T-helper 17 cell (primary cell): ENCODE measurements at places on chromosomes 2 and 18.
A peak's percentile ranks its signal among the peaks of the same experiment; 100 is the strongest.

DNA sequence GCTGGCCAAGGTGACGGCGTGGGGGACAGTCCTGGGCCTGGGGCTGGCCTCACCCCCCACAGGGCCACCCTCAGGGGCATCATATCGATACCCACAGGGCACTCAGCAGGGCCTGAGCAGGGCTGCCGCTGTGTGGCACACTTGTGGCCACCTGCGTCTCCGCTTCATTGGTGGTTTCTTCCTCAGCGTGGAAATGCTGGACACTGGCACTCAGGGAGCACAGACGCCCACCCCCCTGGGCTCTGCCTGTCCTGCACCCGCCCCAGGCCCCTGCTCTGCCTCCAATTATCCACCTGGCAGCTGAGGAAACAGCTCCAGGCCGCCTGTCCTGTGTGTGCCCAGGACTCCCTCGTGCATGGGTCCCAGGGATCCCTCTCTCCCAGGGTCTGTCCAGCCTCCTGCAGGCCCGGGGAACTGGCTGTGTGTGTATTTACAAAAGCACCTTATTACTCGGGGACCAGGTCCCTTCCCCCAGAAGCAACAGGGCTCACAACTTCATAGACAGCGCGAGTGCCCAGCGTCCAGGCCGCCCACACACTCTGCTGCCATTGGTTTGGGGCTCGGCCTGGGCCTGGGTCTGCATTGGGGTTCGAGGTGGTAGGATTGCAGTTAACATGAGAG, 13.1 kb downstream of the CROCC2 start:
- H3K27ac ChIP-seq, result no peak overlapping the region
- no peak overlapping the region for H3K4me3 ChIP-seq
- no peaks in the 10 kb centered on the region for H3K36me3 ChIP-seq

DNA sequence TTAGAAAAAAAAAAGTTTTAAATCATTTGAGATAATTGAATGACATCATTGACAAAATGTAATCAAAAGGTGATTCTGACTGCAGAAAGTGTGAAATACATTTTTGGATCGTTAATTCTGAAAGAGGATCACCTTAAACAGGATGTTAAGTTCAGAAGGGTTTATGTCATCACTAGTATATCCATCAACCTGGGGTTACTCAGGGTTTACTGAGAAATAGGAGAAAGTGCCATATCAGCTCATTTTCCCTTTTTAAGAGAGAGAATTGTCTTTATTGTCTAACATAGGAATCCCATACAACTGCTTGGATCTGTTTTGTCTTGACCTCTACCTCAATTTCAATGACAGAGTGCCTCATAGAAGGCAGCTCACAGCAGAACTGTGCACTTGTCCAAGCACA, 466.1 kb upstream of the LINC00305 start:
- no peaks in the 10 kb centered on the region for H3K27me3 ChIP-seq
- H3K36me3 ChIP-seq, result no peaks in the 10 kb centered on the region
- H3K4me3 ChIP-seq, result no peak overlapping the region

DNA sequence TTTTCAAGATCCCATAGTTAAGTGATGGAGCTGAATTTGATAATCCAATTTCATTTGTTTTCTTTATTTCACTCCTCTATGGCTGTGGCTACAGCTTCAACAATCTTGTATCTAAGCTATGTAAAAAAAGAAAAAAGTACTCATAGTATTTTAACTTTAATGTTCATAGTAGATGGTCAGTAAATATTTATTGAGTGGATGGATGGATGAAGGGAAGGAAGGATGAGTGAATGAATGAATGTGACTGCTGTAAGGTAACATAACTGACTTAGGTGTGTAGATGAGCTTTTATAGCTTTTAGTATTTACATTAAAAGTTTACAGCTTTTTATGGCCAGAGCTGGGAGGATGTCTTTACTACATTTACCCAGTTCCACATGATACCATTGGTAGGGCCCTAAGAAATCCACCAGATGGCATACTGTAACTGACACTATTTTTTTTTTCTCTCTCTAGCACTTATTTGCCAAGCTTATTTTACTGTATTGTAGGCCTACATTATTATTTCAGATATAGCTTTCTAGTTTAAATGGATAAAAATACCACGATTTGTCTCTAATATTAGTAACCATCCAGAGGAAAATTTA, 13.4 kb upstream of the HRH4 start:
- H3K4me1 ChIP-seq, result peaks cover 5% of the 10 kb centered on the region
- no peak overlapping the region for H3K27ac ChIP-seq
- H3K27me3 ChIP-seq, result no peaks in the 10 kb centered on the region
- DNase-seq, result no peak

DNA sequence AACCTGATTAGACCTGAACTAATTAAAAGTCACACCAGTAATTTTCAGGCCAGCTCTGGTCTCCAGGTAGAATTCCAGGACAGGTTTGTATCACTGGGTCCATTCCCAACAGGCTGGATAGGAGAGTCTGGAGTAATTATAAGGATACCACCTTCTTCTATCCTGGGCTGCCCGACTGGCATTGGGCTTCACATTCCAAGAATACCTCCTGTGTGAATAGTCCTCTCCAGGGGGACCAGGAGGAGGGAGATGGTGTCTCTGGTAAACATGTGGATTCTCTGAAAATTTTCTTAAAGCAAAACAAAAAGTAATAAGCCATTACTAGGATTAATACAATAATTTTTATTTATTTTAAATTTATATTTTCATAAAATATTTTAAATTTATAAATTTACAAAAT, 17.3 kb downstream of the DUSP11 start:
- peaks cover 8% of the 10 kb centered on the region for H3K36me3 ChIP-seq
- no peaks in the 10 kb centered on the region for H3K27me3 ChIP-seq
- peaks cover 10% of the 10 kb centered on the region for H3K4me1 ChIP-seq
- DNase-seq, result no peak
- no peak overlapping the region for H3K4me3 ChIP-seq

GRCh38 chr2:134665727-134666506, 52.9 kb downstream of the TMEM163 start:
- peak overlapping the region; percentile 70 for H3K4me3 ChIP-seq
- peaks cover 64% of the 10 kb centered on the region for H3K4me1 ChIP-seq
- H3K36me3 ChIP-seq, result peaks cover 2% of the 10 kb centered on the region
- H3K27ac ChIP-seq, result peak overlapping the region; percentile 99
- no peaks in the 10 kb centered on the region for H3K27me3 ChIP-seq

DNA sequence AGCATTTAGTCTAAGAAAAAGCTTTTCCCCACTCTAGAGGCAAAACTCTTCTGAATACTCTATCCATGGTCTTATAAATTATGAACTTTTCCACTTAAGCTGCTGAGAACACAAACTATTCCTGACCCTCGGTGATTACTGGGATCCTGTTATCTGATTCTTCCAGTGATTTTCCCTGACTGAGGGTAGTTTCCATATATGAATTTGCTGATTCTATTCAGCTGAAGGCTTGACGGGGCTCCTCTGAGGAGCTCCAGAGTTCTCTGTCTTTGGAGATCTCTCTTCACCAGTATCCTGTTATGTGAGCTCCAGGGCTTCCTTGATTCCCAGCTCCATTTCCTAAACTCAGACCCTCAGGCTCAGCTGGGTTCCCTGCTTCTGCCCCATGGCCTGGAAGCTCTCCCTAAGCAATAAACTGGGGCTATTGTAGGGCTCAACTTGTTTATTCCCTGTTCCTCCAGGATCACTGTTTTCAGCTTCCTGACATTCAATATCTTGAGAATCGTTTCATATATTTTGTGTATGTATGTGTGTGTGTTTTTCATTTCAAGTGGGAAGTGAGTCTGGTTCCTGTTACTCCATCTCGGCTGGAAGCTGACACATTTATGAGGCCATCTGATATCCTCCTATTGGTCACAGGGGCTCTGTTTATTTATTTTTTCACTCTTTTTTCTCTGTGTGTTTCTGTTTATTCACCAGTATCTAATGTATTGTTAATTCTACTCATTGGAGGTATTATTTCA, 78.2 kb downstream of the ARHGAP28 start:
- H3K36me3 ChIP-seq, result no peaks in the 10 kb centered on the region
- H3K4me3 ChIP-seq, result no peak overlapping the region
- no peaks in the 10 kb centered on the region for H3K27me3 ChIP-seq
- no peak overlapping the region for H3K27ac ChIP-seq
- no peaks in the 10 kb centered on the region for H3K4me1 ChIP-seq

GRCh38 chr18:68588169-68588568, 126.7 kb downstream of the TMX3 start:
- no peaks in the 10 kb centered on the region for H3K4me1 ChIP-seq
- no peak overlapping the region for H3K4me3 ChIP-seq
- H3K27ac ChIP-seq, result no peak overlapping the region
- no peak for DNase-seq
- no peaks in the 10 kb centered on the region for H3K36me3 ChIP-seq

DNA sequence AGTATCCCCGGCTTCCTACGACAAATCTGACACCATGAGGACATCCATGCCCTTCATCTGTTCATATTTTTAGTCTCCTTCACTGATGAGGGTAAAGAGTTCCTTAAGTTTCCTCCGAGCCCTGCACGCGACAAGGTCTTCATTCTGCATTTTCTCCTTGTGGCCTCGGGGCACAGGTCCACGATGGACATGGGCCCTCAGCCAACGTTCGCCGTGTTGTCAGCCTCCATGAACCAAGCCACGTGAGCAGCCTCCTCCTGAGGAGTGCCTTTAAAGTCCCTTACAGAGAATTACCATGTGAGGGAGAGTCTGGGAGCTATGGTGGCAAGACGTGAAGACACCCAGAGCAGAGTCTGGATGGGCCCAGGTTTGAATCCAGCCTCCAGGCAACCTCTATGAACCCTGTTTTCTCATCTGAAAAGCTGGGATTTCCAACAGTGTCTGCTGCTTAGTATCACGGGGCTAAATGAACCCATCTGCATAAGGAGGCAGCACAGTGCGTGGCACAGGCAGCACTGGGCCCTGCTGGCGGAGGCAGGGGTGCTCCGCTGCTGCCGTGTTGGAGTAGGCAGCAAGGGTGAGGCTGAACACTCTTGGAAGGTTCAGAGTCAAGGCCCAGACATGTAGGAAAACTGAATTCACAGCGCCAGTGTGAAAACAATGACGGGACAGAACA, 54.1 kb downstream of the EIPR1 start:
- H3K36me3 ChIP-seq, result peaks cover 4% of the 10 kb centered on the region
- DNase-seq, result no peak
- H3K4me1 ChIP-seq, result peaks cover 6% of the 10 kb centered on the region
- H3K27me3 ChIP-seq, result no peaks in the 10 kb centered on the region
- H3K4me3 ChIP-seq, result no peak overlapping the region

DNA sequence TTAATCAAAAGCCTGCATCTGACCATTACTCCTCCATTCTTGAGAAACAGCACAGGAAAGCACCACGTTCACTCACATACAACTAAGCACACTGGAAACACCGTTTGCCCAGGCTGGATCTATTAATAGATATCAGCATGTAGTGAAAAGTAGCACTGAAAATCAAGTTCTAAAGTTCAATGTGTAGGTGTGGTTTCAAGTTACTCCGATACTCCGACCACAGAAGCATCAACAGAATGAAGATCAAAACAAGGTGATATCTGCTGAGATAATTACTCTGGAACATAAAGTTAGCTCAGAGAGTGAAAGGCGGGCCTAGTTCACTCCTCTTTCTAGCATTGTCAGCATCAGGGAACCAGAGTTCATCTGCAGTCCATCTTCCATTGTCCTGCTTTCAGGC, 1367.4 kb upstream of the ACVR2A start:
- H3K36me3 ChIP-seq, result no peaks in the 10 kb centered on the region
- H3K4me1 ChIP-seq, result no peaks in the 10 kb centered on the region
- no peak overlapping the region for H3K4me3 ChIP-seq
- no peak overlapping the region for H3K27ac ChIP-seq
- DNase-seq, result no peak
- H3K27me3 ChIP-seq, result no peaks in the 10 kb centered on the region

DNA sequence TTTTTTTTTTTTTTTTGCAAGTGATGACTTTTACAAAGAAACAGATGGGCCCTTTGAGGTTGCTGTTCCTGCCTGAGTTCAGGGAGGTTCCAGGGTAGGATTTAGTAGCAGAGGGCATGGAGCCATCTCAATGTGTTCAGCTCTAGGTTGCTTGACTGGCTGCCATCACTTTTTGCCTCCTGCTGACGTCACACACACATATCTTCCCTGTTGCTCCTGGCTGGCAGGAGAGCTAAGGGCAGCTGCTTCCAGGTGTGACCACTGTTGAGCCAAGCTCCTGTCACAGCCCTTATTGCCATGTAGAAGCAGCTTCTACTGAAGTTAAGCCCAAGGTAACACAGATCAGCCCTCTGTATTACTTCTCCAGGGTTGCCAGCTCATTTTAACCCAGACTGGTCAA, 394.2 kb upstream of the SPRED2 start:
- H3K4me1 ChIP-seq, result no peaks in the 10 kb centered on the region
- peaks cover 13% of the 10 kb centered on the region for H3K27me3 ChIP-seq
- no peaks in the 10 kb centered on the region for H3K36me3 ChIP-seq
- no peak overlapping the region for H3K27ac ChIP-seq
- no peak for DNase-seq
- H3K4me3 ChIP-seq, result no peak overlapping the region

DNA sequence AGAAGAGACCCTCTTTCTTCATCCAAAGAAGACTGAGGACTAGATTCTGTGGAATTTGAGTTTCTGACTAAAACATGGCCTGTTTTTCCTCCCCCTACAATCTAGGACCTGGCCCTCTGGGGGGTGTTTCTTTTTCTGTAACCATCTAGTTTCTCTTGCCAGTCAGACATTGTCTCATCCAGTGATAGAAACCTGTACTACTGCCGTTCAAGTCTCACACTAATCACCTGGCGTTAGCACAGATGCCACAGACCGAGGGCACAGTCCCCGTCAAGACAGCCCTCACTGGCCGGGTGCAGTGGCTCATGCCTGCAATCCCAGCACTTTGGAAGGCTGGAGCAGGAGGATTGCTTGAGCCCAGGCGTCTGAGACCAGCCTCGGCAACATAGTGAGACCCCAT, 126.9 kb upstream of the NDUFV2 start:
- peaks cover 2% of the 10 kb centered on the region for H3K4me1 ChIP-seq
- H3K36me3 ChIP-seq, result no peaks in the 10 kb centered on the region
- peaks cover 8% of the 10 kb centered on the region for H3K27me3 ChIP-seq
- H3K4me3 ChIP-seq, result no peak overlapping the region
- no peak for DNase-seq
- H3K27ac ChIP-seq, result no peak overlapping the region

DNA sequence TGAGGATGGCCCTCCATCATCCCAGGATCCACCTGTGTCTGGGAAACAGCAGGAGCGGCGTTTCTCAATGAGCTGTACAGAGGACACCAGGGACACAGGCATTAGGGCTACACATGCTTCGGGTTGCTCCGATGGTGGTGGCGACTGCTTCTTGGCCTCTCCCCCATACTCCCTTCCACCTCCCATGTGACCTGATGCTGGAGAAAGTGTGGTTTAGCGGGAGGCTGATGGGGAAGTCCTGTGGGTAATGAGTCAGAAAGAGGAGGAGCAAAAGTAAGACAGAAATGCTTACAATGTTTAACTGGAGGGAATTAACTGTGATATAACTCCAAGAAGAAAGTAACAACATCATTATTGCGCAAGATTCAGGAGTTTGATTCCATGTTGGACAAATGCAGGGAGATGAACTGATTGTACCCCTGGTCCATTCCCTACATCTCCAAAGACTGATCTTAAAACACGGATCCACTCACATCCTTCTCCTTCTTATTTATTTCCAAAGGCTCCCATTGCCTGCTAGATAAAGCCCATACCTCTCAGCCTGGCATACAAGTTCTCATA, 186.6 kb downstream of the NRP2 start:
- H3K27me3 ChIP-seq, result peaks cover 49% of the 10 kb centered on the region
- DNase-seq, result no peak
- no peak overlapping the region for H3K27ac ChIP-seq
